ENCODE measurements at places on chromosomes 6 and 20. TPM values are rescaled to one million over a fixed set of nuclear protein-coding genes. Genes with fewer than 3 reads are reported as not detected.

The ISM1 gene
- 3.0 TPM for total RNA-seq

The ATP6V1G2 gene
- total RNA-seq: 46.4 TPM

The SLC16A10 gene
- 8.5 TPM for total RNA-seq

The LBP gene
- total RNA-seq: 0.15 TPM

The GSTA2 gene
- not detected for total RNA-seq
